Renal pelvis (tissue), 12 donors: ENCODE measurements at places on chromosomes 4 and X. TPM values are rescaled to one million over a fixed set of nuclear protein-coding genes. Genes with fewer than 3 reads are reported as not detected.
A peak's percentile ranks its signal among the peaks of the same experiment; 100 is the strongest.

Gene ARAP2
- polyA plus RNA-seq = 7.7 TPM

- DNase-seq = no peak
Observed at GRCh38 chr4:8609824-8610350, 17.3 kb downstream of the CPZ start.

DNA sequence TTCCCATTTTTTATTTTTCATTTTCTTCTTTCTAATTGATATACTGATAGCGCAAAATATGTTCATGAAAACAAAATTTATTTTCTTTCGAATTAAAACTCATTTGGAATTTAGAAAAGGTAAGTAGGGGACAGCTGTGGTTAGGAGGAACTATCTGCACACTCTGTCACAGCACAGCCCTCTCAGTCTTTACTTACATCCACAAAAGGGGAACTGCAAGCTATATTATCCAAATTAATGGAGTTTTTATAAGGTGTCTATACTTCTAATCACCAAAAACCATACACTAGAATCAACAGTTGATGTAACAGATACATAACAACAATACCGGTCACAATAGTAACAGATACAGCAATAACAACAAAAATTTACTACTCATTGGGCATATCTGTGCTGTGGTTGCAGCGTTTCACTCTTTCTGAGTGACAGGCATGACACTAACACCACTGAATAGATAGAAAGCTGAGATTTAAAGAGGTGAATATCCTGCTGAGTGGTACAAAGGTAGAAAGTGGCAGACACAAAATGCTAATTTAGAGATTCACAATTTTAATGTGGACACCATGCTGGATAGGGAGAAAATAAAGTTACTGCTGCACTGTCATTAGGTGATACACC lies 160.7 kb downstream of the PPP3CA start:
- no peak for DNase-seq

Gene SPACA5
- not detected for polyA plus RNA-seq

GRCh38 chr4:168711197-168712140 lies 214.6 kb downstream of the PALLD start:
- no peak for DNase-seq

DNA sequence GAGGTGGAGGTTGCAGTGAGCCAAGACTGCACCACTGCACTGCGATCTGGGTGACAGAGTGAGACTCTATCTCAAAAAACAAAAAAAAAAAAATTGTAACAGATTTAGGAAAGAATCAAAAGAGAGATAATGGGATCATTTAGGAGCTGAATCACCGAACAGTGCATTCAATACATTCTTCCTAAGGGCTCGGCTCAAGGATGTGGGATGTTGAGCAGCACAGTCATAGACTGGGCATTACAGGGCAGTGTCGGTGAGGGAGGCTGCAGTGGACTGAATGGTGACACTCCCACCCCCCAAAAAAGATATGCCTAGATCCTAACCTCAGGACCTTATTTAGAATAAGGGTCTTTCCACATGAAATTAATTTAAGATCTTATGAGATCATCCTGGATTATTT lies 70.0 kb downstream of the EVC2 start:
- DNase-seq = no peak

- DNase-seq = no peak
Observed at GRCh38 chr4:6788123-6788522, 5.6 kb downstream of the KIAA0232 start.

Gene RPS6KA6
- polyA plus RNA-seq = 18.9 TPM

Gene GLRA3
- polyA plus RNA-seq = 0.05 TPM

DNA sequence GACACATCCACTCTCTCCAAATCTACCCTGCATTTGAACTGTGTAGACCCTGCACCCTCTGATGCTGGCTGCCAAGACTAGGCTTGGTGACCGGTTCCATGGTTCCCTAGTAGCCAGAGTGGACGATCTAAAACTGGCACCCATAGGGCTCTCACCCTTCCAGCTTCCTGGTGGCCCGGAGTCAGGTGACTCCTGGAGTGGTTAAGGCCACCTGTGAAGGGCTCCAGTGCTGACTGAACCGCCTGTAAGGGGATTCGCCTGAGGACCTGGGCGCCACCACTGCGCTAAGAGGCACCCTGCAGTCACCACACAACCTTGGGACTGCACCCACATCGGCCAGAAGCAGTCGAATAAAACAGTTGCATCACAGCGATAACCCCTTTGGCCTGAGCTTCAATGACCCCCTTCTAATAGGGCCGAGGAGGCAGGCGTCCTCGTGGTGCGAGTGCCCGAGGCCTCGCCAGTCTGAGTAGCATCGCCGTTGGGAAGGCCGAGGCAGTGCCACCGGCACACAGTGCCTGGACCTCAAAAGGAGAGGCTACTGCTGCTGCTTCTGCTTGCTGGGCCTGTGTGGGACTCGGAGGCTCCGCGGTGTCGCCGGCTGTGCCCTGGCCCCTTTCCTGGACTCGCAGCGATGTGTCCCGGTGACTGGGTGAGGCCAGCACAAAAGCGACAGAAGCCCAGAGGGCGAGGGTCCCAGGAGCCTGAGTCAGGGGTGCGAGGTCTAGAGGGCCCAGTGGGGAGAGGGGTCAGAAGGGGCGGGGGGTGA lies 6.5 kb downstream of the HMX1 start:
- no peak for DNase-seq

GRCh38 chr4:187302457-187303150 lies 578.9 kb upstream of the FAT1 start:
- DNase-seq = peak; percentile 57

DNA sequence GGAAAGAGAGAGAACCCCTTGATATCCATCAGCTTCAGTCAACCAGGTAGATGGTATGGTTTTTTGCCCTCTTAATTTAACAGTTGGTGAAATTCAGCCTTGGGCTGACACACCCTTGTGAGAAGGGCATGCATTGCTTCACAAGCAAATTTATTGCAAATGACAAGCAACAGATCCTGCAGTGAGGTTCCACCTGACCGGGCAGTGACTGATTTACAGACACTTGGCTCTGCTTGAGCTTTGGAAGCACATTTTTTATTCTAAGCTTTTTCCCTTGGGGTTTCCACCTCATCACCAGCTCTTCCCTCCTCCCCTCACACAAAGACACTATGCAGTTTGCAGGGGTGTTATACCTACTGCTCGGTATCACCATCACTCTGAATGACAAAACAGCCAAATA lies 28.3 kb upstream of the SERTM2 start:
- DNase-seq = peak; percentile 70

GRCh38 chrX:149510386-149510785 lies 5.3 kb upstream of the IDS start:
- DNase-seq = no peak

Gene PUDP
- 24.5 TPM for polyA plus RNA-seq

Gene MSANTD1
- 0.57 TPM for polyA plus RNA-seq

Gene GAGE12E
- polyA plus RNA-seq = not detected

- no peak for DNase-seq
Observed at GRCh38 chr4:146134761-146135445, 40.6 kb upstream of the LSM6 start.

Gene ASB12
- 0.47 TPM for polyA plus RNA-seq

DNA sequence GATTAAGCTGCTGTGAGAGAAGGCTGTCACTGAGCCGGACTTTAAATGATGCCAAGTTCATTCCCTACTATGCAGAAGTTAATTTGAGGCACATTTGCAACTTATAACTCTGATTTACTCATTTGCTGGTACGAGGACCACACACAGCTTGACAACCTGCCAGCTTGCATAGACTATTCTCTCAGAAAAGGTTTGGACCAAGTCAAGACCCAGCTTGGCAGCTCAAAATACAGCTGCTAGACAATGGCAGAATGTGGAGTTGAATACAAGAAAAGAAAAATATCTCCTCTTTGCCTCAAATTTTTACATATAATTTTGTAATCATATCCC lies 338.9 kb downstream of the DHX15 start:
- no peak for DNase-seq

DNA sequence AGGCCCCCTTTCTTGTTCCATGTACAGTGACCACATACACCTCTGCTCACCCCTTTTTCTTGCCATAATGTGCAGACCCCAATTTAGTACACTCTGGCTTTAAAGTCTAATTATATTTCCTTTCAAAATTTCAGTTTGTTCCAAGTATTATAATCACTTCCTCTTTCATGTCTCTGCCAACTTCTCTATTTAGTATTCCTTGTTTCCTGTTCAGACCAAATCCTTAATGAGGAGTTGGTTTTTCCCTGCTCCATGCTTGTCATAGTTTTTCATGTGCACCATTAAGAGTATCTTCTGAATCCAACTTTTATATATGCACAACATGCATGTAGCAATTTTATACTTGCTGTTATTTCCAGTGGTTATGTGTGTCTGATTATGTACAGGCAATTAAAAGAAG lies 32.3 kb downstream of the USP53 start:
- DNase-seq = no peak

Gene UBL4A
- polyA plus RNA-seq = 33.6 TPM

Gene PRR32
- polyA plus RNA-seq = not detected

DNA sequence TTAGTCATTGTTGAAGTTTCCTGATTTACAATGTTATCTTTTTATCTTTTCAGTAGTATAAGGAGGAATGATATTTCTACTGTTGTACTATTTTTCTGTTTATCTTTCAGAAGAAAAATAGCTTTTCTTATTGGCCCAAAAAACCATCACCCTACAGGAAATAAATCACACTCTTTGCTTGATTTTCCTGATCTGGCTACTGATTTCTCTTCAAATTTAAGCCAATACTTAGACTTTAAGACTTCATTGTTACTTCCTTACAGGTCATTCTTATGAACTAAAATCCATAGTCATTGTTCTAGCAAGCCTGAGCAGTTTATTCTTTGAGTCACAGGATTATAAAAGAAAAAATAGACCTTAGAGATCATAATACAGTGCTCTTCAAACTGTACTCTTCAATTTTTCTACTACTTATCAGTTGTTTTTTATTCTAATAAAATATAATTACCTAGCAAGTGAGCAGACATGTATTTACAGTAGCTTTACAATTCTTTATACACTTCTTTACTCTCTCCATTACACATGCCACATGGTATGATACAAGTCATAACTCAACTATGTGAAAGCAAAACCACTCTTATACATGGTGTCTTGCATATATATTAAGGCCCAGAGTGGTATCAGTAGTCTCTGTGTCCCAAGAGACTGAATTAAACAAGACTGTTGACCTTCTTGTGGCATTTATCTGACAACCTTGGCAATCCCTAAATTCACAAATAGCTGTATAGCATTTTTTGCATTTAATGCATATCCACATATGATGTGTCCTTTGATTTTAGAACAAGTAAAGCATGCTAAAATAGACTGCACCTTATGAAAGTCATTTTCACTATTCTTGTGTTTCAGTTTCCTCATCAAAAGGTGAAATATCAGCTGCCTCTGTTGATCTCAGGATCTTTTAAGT lies 47.9 kb downstream of the TET2 start:
- DNase-seq = no peak

Gene DDIT4L
- polyA plus RNA-seq = 1.9 TPM

Gene CENPE
- 15.4 TPM for polyA plus RNA-seq

Gene TEX13A
- polyA plus RNA-seq = not detected

DNA sequence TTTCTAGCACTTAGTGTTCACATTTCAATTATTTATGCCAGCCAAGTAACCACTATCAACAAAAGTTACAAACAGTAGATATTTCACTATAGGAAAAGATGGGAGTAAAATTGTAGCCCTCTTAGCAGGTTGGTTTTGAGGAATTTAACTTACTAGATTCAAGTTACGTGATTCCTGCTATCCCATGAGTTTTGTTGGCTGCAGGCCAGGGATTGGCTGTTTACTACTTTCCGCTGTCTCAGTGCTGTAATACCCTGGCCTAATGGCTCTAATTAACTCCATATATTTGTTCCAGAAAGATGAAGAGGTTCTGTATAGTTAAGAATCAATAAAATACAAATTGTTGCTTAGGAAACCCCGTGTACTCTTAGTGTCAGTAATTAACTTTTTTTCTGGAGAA lies 55.5 kb upstream of the MAGED1 start:
- DNase-seq = peak; percentile 36

DNA sequence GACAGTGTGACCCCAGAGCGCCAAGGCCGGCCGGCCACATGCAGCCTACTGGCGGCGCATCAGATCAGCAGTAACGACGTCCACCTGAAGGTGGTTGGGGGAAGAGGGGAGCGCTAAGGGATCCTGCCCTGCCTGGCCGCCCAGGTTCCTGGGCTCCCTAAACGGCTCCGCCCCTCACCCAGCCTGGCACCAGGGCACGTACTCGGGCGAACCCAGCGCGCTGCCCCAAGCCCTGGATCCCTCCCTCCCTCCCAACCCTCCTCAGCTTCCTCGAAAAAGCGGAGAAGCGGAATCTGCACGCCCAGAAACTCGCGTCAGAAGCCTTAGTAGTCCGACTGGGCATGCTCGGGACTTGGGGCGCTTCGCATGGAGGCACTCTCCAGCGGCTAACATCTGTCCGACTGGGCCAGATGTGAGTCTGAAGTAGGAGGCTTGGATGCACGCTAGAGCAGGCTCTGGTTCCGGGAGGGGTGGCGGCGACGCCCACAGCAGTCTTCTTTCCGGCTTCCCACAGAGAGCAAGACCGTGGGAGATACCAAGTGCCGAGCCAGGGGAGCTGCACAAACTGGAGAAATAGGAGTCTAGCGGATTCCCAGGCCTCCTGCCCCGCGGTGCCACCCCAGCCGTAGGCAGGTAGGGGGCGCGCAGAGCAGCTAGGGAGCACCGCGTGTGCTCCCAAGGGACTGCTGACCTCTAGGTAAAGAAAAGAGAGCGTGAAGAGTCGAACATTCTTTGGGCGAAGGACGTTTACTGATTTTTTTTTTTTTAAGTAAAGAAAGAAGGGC lies 114.3 kb upstream of the TEX13C start:
- peak; percentile 71 for DNase-seq

- DNase-seq = no peak
Observed at GRCh38 chrX:69618803-69619202, 2.9 kb downstream of the EDA start.

GRCh38 chr4:122668241-122668640 lies 47.4 kb upstream of the IL21 start:
- no peak for DNase-seq

- DNase-seq = peak; percentile 28
Observed at GRCh38 chr4:87375719-87376291, 15.2 kb downstream of the HSD17B11 start.

- DNase-seq = no peak
Observed at GRCh38 chrX:97400492-97400891, 516.8 kb downstream of the RPA4 start.

GRCh38 chr4:186651624-186652023 lies 72.0 kb downstream of the FAT1 start:
- no peak for DNase-seq

Gene MMGT1
- polyA plus RNA-seq = 26.2 TPM

Gene PAGE1
- polyA plus RNA-seq = not detected

Gene SATL1
- polyA plus RNA-seq = 0.60 TPM

- no peak for DNase-seq
Observed at GRCh38 chrX:107561468-107562215, 66.7 kb upstream of the PRPS1 start.

Gene ANXA10
- 0.49 TPM for polyA plus RNA-seq

Gene KLHL34
- 0.09 TPM for polyA plus RNA-seq

DNA sequence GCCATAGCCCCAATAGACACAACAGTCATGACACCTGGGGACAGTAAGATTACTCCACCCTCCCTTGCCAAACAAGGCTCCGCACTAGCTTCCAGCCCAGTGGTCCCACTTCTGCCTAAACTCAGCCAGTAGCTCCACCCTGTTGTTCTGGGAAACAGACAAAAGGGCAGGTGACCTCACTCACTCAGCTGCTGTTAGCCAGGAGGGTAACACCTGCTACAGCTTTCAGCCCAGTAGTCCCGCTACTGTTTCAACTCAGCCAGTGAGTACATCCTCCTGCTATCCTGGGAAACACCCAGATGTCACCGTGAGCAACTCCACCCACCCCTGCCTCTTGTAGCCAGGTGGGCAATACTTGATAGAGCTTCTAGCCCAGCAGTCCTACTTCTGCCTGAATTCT lies 162.7 kb upstream of the CPXCR1 start:
- DNase-seq = no peak

Gene RBMX
- 401 TPM for polyA plus RNA-seq
